Right lung (tissue), 10 donors: ENCODE measurements at places on chromosomes 2 and 18.

- DNase-seq: no peak
Measured at GRCh38 chr18:59675346-59675745, 21.9 kb downstream of the CCBE1 start.

DNA sequence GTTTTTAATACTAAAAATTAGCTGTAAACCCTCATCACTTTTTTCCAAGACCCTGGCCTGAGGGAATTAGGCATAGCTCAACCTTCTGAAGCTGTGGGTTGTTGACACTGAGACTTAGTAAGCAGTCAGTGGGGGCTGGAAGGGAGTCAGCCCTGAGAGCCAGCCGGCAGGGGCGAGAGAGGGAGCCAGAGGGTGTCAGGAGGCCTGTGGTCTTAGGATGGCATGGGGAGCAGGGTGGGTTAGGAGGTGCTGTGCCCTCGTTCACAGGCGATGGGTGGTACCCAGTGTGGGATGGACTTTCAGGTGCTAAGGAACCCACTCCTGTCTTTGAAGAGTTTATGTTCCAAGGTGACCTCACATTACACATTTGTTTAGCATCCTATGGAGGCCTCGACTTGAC lies 49.3 kb downstream of the IL1RL2 start:
- DNase-seq: no peak

DNA sequence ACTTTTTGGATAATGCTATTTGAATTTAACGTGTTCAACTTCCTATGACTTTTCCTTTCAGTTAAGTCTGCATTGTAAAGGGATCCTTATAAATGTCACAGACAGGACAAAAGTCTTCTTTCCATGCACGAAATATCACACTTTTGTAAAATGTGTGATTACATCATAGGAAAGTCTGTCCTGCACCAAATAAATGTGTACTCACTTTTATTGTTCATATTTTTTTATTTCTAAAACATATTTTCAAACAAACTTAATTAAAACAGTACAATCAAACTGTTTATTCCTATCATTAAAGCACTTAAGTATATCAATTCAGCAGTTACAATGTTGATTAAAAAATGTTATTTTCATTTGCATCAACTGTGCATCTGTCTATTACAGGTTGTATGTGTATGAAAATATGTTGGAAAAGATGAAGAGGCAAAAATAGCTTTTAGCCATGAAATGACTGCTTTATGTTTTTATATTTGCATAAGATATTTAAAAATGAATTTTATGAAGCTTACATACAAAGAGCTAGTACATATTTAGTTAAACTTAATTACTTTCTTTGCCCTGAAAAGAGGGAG lies 105.6 kb downstream of the CSRNP3 start:
- DNase-seq: no peak

- DNase-seq: no peak
Measured at GRCh38 chr2:205747829-205748386, 65.6 kb downstream of the NRP2 start.

GRCh38 chr18:10216791-10217190 lies 237.6 kb upstream of the APCDD1 start:
- DNase-seq: no peak

DNA sequence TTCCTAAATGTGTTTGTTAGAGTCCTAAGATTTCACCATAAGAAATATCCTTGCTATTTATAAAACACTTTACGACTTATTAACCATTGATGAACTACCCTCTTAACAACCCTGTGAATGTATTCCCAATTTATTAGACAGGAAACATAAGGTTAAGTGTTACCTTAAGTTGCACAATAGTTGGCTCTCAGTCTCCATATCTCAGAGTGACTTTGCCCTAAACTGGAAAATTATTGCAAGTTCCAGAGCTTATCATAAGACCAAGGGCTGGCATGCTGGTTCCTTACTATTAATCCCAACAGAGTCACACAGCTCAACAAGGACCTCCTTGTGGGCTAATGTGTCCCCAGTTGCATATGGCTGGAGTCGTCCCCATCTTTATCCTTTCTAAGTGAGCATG lies 165.8 kb downstream of the INSIG2 start:
- DNase-seq: no peak

DNA sequence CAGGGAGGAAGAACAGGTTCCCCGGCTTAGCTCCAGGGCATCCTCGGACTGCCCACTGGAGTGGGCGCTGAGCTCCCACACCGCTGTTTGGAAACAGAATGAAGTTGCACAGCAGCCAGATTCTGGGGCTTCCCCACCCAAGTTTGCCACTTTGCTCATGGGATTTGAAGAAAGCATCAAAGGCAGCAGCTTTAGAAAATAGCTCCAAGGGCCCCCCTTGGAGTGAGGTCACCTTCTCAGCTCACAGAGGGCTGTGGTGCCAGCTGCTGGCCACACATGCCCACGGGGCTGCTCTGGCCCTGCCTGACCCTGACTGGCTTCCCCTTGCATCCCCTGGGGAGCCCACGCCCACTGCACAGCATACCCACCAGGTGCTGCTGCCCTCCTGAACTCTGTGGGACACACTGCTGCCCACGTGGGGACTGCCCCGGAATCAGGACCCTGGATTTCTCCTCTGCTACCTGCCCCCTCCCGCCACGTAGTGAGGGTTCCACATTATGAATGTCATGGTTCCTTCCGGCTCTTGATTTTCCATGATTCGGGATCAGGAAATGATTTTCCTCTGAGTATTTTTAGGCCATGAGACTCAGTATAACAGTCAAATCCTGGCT lies 70.3 kb downstream of the TGOLN2 start:
- no peak for DNase-seq

GRCh38 chr2:213167271-213167930 lies 16.0 kb upstream of the IKZF2 start:
- no peak for DNase-seq

- DNase-seq: no peak
Measured at GRCh38 chr2:19425419-19425818, 67.0 kb upstream of the OSR1 start.

GRCh38 chr2:38581193-38582147 lies 21.3 kb downstream of the HNRNPLL start:
- DNase-seq: peak; percentile 32

GRCh38 chr2:161208527-161209139 lies 48.4 kb downstream of the TANK start:
- DNase-seq: no peak

DNA sequence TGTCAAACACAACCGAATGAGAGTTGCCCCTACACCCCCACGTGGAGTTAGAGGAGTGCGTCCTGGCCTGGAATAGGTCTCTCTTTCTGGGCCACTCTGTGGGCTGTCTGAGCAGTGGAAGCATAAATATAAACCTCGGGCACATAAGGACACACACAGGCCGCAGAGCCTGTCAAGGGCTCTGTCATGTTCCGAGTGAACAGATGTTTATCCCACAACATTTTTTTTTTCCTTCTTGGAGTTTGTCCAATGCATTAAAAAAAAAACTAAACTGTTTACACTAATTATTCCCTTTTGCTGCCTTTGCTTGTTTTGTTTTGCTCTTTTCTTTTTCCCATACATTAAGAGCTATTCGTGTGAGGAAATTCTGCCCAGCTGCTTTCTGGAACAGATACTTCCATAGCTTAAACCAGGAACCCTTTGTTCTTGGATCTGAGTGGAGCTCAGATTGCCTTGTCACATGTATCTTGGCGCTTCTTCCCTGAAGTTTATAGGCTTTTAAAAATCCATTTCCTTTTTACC lies 228.3 kb upstream of the FOSL2 start:
- peak; percentile 92 for DNase-seq

- no peak for DNase-seq
Measured at GRCh38 chr18:58362027-58362575, 266.8 kb downstream of the ALPK2 start.

GRCh38 chr2:145066856-145067548 lies 547.1 kb upstream of the ZEB2 start:
- no peak for DNase-seq

- no peak for DNase-seq
Measured at GRCh38 chr2:108968619-108969018, 20.4 kb downstream of the EDAR start.

DNA sequence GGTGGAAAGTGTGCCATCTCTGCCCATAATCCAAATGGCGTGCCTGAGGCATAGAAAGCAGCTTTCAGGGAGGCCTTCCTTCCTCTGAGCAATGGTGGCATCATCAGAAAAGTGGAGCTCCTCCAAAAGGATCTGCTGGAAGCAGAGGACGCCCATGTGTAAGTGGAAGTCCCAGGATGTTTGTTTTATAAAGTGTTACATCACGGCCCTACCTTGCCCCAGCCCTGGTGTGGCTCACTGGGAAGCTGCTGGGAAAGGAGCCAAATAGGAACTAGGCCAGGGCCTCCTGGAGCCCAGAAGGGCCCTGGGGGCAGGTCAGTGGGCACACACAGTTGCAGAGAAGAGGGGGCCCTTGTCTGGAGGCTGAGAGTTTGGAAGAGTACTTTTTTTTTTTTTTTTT lies 4.2 kb upstream of the ODC1 start:
- DNase-seq: peak; percentile 49
